Tibial nerve (tissue), 4 donors: ENCODE measurements at places on chromosomes 11 and 22.

- H3K27ac ChIP-seq: no peak overlapping the region
- H3K4me1 ChIP-seq: no peaks in the 10 kb centered on the region
- H3K27me3 ChIP-seq: no peaks in the 10 kb centered on the region
- DNase-seq: no peak
Observed at GRCh38 chr11:83976086-83976485, 689.9 kb upstream of the CCDC90B start.

DNA sequence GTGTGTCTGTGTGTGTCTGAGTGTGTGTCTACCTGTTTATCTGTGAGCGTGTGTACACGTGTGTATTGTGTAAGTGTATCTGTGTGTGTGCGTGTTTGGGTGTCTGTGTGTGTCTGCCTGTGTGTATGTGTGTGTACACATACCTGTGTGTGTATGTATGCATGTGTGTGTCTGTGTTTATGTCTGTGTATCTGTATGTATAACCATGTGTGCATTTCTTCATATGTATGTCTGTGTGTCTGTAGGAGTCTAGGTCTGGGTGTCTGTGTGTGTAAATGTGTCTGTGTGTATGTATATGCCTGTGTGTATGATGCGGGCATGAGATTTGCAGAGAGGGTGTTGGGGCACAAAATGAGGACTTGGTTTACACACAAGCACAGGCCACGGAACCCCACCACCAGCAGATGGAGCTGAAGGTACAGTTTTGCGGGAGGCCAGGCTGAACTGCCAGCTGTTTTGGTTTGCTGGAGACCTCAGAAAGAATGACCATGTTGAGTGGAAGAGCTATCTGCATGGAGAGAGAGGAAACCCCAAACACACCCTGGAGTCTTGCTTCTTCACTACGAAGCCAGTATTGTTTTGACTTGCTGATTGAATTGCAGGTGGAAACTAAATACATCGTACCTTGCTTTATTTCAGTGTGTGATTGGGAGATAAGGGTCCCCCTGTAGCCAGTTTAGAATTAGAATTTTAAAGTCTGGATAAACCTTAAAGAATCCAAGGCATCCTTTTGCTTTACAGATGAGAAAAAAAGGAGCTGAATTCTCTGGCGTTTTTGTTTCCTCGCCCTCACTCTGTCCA is 497.2 kb downstream of the NTM start:
- H3K36me3 ChIP-seq: no peaks in the 10 kb centered on the region
- no peak overlapping the region for H3K4me3 ChIP-seq
- peak; percentile 84 for DNase-seq
- H3K27ac ChIP-seq: no peak overlapping the region
- no peaks in the 10 kb centered on the region for H3K4me1 ChIP-seq
- no peaks in the 10 kb centered on the region for H3K27me3 ChIP-seq

- no peaks in the 10 kb centered on the region for H3K4me1 ChIP-seq
- DNase-seq: no peak
- no peak overlapping the region for H3K4me3 ChIP-seq
- H3K27ac ChIP-seq: no peak overlapping the region
- no peaks in the 10 kb centered on the region for H3K36me3 ChIP-seq
Observed at GRCh38 chr11:5807580-5807979, 1.1 kb upstream of the OR52N2 start.

- no peaks in the 10 kb centered on the region for H3K27me3 ChIP-seq
- no peak overlapping the region for H3K4me3 ChIP-seq
- DNase-seq: no peak
- no peak overlapping the region for H3K27ac ChIP-seq
- H3K36me3 ChIP-seq: peaks cover 3% of the 10 kb centered on the region
Observed at GRCh38 chr22:25672289-25673084, 69.5 kb upstream of the MYO18B start.

GRCh38 chr11:76455331-76455730 is 10.5 kb downstream of the EMSY start:
- no peak overlapping the region for H3K4me3 ChIP-seq
- no peak overlapping the region for H3K27ac ChIP-seq
- DNase-seq: no peak
- H3K4me1 ChIP-seq: peaks cover 11% of the 10 kb centered on the region
- H3K27me3 ChIP-seq: no peaks in the 10 kb centered on the region
- peaks cover 50% of the 10 kb centered on the region for H3K36me3 ChIP-seq

GRCh38 chr11:115926601-115927000 is 422.4 kb upstream of the CADM1 start:
- no peaks in the 10 kb centered on the region for H3K36me3 ChIP-seq
- H3K4me1 ChIP-seq: peaks cover 19% of the 10 kb centered on the region
- no peaks in the 10 kb centered on the region for H3K27me3 ChIP-seq
- DNase-seq: no peak
- H3K4me3 ChIP-seq: no peak overlapping the region
- no peak overlapping the region for H3K27ac ChIP-seq

DNA sequence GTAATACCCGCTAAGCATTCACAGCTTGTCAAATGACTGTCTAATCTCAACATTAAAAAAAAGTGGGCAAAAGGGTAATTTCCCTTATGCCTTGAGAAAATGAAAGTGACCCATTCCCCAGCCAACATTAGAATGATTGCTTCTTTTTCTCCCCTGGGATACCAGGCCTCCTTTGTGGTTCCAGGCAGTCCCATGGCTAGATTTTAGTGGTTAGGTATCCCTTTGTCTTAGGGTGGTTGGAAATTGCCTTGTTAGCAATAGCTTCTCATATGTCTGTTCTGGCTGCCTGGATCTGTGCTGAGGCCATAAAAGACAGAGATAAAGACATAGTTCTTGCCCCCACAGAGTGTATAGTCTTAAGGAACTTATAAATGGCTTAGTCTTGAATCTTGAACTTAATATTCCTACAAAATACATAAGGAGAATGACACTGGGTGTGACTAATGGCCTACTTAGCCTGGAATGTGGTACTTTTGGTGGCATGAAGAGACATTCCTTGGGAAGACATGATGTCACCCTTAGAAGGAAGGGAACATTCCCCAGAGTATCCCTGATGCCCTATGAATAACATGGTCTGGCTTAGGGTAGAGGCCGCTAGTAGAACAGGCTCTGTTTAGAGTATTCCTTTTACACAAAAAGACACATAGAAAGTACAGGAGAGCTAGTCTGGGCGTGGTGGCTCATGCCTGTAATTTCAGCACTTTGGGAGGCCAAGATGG is 90.3 kb downstream of the ZBTB16 start:
- no peaks in the 10 kb centered on the region for H3K4me1 ChIP-seq
- no peaks in the 10 kb centered on the region for H3K36me3 ChIP-seq
- no peak overlapping the region for H3K4me3 ChIP-seq
- peak overlapping the region; percentile 53 for H3K27ac ChIP-seq

GRCh38 chr11:122202951-122203456 is 87.0 kb upstream of the BLID start:
- peaks cover 12% of the 10 kb centered on the region for H3K4me1 ChIP-seq
- H3K36me3 ChIP-seq: no peaks in the 10 kb centered on the region
- peak overlapping the region; percentile 53 for H3K27ac ChIP-seq
